ENCODE measurements at places on chromosomes 4 and X.

- no peak for DNase-seq
These were observed 179.0 kb downstream of the BEND2 start for GRCh38 chrX:18041656-18042055.

DNA sequence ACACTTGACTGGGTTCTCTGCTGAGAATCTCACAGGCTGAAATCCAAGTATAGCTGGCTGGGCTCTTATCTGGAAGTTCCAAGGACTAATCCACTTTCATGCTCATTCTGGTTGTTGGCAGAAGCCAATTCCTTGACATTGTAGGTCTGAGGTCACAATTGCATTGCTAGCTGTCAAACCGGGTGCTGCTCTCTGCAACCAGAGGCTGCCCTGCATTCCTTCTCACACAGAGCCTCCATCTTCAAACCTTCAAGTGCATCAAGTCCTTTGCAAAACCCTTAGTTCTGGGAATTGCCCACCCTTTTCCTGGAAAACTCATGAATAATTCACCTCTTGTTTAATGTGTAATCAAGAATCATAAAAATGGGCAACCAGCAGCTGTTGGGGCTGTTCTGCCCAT lies 404.2 kb downstream of the KCNIP4 start:
- no peak for DNase-seq

GRCh38 chr4:153518001-153518400 lies 51.8 kb downstream of the TMEM131L start:
- no peak for DNase-seq

DNA sequence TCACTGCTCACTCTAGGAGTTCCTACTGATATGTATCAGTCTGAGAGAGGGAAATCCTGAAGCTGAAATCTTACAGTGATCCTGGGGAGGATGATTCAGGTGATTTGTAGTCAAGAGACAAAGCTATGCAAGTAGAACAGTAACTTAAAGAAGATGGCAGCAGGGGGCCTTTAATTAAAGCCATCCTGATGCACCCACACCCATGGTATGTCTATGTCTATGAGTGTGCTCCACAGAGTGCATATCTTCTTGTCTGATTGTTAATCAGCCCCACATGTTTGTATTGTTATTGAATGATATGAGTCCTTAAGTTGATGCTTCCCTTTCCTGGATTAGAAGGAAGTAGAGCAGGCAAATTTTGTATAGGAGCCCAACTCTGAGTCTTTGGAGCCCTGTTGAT lies 78.8 kb downstream of the NHS start:
- no peak for DNase-seq

DNA sequence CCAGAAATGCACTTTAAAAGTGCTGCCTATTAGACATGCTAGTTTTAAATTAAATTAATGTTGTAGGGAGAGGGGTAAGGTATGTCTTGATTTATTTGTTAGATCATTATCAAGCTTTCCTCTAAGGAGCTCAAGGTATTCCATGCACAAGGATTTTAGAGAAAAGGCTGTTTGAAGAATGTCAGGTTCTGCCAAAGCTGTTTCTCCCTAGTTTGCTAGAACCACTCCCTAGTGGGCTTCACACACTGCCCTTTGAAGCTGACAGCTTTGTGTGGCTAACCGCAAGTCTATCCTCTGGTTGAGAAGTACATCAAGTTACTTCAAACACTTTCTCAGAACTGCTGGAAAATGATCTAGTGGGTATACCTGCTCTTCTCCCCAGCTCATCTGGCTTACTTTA lies 32.3 kb downstream of the RASL11B start:
- DNase-seq, result no peak

Measured in vagina (tissue), 2 donors.